ENCODE measurements at places on chromosomes 1 and 21.

DNA sequence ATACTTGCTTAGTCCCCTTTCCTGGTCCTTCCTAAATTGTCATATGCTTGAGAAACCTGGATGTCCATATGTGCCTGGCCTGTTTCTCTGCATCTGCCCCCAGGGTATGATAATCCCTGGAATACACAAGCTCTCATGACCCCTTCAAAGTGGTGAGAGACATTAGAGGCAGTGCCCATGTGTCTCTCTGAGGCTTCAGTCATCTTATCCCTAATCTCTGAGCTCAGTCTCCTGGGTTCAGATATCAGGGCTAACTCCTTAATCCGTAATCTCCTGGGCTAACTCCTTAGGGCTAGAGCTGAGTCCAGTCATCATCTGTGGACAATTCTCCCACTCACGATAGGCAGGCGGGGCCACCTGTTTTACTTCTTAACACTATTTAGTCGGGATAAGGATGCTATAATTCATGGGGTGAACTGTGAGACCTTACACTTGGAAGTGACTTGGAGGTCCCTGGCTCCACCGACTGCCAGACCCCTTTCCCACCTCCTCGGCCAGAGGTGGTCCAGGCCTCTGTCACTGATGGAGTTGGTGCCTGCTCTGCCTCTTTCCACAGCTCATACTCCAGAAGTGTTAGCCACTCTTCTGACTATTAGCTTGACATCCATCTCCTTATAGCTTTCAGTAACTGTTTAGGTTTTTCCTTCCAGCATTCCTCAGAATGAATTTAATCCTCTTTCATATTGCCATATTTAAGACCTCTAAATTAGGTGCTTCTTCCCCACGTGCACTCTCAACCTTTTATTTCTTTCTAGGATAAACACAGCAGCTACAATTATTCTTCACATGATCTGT lies 22.7 kb downstream of the CCN1 start:
- no peak for DNase-seq

- no peak for DNase-seq
These were observed 32.0 kb downstream of the TRIM67 start for GRCh38 chr1:231193710-231194340.

GRCh38 chr1:99751877-99752504 lies 14.4 kb downstream of the FRRS1 start:
- DNase-seq: no peak

GRCh38 chr1:201326710-201327109 lies 43.4 kb downstream of the PKP1 start:
- DNase-seq: no peak

DNA sequence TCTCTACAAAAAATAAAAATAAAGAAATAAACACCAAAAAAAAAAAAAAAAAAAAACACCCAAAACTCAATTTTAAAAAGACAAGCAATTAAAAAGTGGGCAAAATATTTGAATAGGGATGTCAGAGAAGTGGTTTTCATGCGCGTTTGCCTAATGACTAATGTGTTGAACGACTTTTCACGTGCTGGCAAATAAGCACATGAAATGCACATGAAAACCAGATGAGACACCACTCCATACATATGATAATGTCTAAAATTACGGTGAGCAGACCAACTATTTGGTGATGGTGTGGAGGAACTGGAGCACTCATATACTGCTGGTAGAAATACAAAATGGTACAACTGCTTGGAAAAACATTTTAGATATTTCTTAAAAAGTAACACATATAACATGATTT lies 39.4 kb upstream of the UHMK1 start:
- no peak for DNase-seq

DNA sequence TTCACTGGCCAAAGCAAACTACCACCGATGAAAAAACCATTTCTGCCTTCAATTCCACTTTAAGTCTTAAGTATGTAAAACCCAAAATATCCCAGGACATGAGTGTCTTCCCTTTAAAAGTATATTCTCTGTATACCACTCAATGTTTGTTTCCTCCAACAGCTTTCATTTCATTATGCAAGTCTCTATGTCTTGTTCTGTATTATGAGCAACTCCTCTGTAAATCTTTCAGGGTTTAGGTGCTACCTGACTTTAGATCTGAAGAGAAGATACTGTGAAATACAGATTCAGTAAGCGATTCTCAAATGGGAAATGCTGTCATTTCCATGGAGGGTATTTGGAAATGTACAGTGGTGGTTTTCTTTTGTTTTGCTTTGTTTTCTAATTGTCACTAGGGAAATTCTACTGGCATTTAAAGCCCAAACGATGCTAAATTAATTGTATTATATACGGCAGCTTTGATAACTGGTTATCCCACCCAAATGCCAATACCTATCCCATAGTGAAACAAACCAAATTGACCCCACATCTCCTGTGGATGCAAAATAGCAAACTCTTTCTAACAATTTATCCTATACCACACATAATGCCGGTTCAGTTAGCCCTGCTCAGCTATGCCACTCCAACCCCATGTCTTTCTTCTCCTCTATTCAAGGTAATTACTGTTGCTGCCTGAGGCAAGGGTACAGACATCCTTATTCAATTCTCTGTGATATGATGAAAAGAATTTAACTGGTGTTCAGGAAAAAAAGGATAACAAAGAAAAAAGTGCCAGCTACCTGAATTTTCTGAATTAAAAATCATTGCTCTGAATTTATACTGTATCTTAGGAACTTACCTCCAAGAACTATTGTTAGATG lies 182.8 kb downstream of the EIF4G3 start:
- DNase-seq: no peak

DNA sequence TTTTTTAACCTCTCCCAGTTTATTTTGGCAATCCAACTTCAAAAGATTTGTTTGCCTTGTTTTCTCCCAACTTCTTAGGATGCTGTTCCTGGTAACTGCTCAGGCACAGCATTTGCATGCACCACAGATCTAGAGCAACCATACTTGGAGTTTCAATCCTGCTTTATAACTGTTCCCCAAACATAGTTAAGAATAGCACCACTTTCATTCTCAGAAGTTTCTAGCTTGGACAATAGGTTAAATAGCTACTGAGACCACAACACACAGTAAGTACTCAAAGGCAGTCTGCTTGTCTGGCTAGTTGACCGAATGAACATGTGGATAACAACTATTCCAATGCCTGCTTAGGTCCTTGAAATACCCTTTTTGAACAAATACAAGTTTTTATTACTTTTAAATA lies 76.8 kb downstream of the FOXJ3 start:
- no peak for DNase-seq

- no peak for DNase-seq
These were observed 99.5 kb downstream of the LACTBL1 start for GRCh38 chr1:22872981-22873664.

- no peak for DNase-seq
These were observed 48.7 kb downstream of the AKT3 start for GRCh38 chr1:243801378-243801777.

DNA sequence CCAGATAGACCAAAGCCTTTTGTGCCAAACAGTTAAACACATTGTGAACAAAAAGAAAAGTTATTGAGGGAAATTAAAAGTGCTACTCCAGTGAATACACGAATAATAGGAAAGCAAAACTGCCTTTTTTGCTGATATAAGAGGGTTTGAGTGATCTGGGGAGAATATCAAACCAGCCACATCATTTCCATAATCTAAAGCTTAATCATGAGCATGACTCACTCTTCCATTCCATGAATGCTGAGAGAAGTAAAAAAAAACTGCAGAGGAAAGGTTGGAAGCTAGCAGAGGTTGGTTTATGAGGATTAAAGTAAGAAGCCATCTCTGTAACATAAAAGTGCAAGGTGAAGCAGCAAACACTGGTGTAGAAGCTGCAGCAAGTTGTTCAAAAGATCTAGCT lies 350.6 kb upstream of the NCAM2 start:
- no peak for DNase-seq

- no peak for DNase-seq
These were observed 1066.0 kb upstream of the ADGRL4 start for GRCh38 chr1:80072563-80072962.

- no peak for DNase-seq
These were observed 146.4 kb downstream of the CDC7 start for GRCh38 chr1:91647061-91647460.

- DNase-seq: no peak
These were observed 676 bp upstream of the PADI2 start for GRCh38 chr1:17119773-17120480.

GRCh38 chr1:17101261-17101660 lies 18.0 kb downstream of the PADI2 start:
- no peak for DNase-seq

DNA sequence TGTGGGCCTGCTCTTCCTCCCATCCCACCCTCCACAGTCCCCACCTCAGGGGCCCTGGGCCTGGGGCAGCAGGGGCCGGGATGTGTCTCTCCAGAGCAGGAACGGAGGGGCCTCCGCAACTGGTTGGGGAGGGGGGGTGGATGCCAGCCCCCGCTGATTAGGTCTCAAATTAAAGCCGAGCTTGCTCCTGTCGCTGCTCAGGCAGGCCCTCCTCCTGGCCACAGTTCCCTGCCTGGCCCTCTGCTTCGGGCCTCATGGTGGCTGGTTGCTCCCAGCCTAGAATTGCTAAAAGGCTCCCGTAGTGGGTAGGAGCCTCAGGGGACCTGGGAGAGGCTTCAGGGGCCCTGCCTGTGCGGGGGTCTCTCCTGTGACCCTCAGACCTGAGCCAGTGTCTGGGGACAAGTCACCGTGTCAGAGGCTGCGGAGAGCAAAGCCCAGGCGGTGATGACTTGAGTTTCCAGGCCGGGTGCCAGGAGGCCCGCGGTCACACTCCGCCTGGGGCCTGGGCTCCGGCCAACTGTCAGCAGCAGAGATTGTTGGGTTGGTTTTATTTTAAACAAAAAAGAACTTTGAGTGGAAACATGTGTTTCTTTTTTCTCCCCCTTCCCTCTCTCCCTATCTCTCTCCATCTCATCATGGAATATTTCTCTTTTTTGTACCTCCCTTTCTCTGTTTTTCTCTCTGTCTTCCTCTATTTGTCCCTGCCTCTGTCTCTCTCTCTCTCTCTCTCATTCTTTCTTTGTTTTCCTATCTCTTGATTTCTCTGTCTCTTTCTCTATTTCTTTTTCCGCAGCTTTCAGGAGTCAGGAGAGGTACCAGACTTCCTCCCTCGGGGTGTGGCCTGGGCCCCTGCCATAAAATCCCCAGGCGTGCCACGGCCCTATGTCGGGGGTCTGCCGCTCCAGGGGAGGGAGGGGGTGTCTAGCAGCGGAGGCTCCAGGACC lies 20.0 kb upstream of the EPHA2 start:
- no peak for DNase-seq

- DNase-seq: no peak
These were observed 12.1 kb upstream of the ABL2 start for GRCh38 chr1:179241530-179242097.

DNA sequence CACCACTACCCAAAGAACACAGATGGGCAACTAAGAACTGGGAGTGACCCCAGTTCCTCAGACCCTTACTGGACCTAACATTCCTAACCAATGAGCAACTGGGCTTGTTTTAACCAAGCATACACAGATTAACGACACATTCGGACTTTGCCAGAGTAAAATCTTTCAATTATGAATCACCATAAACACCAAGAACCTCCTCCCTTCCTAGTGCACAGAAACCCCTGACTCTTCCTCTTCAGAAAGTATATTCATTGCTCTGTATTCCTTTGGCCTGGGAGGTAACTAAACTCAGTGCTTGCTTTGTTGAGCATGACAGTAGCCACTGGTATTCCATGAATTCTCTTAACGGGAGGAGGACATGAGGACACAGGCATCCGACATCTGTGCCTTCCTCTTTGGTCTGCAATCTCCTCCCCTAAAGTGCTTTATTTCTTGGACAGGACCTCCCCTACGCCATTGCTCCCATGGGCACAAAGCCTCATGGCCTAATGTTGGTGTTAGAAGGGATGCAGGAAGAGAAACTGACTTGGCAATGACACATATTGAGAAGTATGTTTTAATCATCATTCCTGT lies 42.7 kb downstream of the SEC16B start:
- no peak for DNase-seq

DNA sequence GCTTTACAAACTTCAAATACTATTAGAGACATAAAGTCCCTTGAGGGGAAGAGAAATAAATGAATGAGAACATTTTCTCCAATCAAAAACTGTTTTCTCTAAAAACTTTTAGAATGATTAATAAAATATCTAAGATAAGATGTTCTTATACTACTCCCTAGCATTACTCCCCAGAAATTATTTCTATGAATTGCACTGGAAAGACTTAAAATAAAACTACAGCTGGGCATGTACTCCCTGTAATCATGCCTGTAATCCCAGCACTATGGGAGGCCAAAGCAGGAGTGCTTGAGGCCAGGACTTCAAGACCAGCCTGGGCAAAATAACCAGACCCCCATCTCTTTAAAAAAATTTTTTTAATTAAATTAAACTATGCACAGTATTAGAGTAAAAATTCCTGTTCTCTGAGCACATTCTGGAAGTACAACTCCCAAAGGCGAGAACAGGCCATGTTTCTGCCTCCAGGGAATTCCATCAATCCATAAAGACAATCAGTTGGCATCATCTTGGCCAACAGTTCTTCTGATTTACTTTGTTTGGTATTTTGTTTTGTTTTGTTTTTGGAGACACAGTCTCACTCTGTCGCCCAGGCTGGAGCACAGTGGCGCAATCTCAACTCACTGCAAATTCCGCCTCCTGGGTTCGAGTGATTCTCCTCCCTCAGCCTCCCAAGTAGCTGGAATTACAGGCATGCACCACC lies 77.9 kb downstream of the TGFBR3 start:
- DNase-seq: no peak

DNA sequence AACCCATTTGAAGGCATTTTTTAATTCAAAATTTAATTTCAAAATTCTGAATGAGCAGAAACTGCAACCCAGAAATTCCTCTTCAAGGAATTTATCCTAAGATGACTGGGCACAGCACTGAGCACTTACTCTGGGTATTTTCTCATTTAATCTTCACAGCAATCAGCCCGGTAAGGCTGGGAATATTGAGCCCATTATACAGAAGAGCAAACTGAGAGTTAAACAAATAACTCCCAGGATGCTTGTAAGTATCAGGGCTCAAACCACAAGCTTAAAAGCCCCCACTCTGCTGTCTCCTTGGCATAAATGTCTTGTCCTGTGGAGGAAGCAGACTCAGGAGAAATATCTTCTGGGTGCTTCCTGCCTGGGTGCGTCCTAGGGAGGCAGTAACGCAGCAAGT lies 53.0 kb upstream of the SPOCD1 start:
- no peak for DNase-seq

DNA sequence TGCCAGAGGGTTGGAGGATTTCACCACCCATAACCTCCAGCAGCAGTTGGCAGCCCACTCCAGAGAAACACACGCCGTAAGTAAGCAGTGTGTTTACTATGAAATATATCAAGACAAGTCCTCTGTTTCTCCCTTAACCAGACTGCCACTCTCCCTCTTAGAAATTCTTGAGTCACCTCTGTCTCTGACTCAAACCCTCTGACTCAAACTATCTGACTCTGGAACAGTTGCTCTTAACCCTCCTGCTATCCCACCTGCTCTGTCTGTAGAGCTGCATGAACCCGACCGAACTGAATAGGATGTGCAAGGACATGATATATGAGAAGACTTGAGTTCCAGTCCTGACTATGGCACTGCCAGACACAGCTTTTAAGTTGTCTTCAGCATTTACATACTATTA lies 14.1 kb downstream of the INPP5B start:
- DNase-seq: no peak
